ENCODE measurements at places on chromosomes 13 and 19.

GRCh38 chr19:40411958-40412499 is 1.1 kb downstream of the PRX start:
- no peak for DNase-seq

DNA sequence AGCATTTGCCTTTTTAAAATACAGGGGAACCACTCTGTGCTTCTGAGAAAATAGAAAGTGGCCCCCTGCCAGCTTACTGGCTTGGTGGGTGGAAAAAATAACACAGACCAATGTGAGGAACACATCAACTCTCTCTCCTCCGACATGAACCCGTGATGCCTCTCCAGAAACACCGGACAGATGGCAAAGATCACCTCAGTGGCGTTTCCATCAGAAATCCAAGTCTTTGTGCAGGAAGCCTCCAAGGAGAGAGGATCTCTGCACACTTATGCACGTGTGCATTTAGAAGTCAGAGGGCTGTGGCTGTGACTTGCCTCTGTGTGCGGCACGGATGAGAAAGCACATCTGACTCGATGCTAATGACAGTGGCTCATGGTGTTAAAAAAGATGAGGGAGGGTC is 112.3 kb upstream of the KLF12 start:
- DNase-seq: no peak

DNA sequence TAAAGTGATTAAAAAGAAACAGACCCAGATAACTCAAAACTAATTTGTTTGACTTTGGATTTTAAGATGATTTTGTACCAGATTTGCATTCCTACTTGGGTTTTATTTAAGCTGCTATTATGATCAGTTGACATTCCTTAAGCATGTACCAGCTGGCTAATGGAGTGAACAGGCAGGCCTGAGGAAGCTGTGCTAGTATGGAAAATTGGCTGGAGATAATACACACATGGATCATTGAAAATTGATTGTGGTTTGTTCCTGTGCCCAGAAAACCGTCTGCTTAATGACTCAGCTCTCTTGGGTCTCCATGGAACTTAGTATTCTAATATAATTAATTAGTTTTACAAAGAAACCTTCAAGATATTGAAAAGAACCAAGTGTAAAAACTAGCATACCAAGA is 22.6 kb downstream of the POLR1D start:
- DNase-seq: no peak

DNA sequence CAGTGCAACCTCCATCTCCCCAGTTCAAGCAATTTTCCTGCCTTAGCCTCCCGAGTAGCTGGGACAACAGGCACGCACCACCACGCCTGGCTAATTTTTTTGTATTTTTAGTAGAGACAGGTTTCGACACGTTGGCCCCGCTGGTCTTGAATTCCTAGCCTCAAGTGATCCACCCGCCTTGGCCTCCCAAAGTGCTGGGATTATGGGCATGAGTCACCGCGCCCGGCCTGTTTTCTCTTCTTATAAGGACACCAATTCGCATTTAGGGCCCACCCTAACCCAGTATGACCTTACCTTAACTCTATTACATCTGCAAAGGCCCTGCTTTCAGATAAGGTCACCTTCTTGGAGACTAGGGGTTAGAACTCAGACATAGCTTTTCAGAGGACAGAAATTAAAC is 35.1 kb downstream of the TMEM161A start:
- DNase-seq: no peak

DNA sequence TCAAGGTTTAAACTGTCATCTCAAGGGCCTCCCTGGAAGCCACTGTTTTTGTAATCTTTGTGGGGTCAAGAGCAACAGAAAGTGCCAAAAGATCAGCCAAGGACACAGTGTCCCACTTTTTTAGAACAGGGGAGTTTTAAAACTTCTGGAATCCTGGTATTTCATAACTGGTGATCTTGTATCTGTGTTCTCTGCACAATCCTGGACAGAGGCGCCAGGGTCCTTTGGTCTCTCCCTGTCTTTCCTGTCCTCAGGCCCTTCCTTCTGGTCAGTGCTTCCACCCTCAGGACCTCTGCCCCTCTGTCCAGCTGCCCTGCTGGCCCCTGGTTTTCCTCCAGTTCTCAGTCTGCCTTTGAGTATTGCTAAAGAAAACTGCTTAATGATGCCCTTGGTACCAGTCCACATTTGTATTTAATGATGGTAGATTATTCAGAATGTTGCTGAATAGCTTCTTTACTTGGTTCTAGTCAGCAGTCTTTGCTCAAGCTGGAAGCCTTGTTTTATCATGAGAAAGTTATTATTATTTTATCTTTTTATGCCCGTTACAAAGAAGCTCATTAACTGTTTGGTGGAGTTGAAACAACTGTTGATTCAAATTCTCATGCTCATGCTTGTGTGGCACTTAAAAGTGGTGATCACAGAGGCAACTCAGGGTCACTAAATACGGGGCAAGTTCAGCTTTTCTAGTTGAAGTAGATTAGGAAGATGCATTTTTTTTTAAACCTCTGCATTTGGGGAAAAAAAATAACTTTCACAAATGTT is 47.5 kb downstream of the WASF3 start:
- DNase-seq: no peak

GRCh38 chr13:27404680-27405079 is 19.7 kb upstream of the GTF3A start:
- DNase-seq: no peak

GRCh38 chr13:90918536-90918935 is 429.0 kb upstream of the MIR17HG start:
- no peak for DNase-seq

DNA sequence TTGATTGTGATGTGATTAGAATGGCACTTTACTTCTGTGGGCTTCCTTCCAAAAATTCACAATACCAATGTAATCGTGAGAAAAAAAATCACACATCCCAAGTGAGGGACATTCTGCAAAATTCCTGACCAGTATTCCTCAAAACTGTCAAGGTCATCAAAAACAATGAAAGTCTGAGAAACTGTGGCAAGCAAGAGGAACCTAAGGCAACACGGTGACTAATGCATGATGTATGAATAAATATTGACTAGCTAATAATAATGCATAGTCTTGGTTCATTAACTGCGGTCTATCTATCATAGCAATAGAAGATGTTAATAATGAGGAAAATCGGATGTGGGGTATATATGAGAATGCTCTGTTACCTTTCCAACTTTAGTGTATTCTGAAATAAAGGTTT is 159.0 kb downstream of the RFC3 start:
- no peak for DNase-seq

- no peak for DNase-seq
Observed at GRCh38 chr13:50085063-50085462, 69.8 kb downstream of the KCNRG start.

DNA sequence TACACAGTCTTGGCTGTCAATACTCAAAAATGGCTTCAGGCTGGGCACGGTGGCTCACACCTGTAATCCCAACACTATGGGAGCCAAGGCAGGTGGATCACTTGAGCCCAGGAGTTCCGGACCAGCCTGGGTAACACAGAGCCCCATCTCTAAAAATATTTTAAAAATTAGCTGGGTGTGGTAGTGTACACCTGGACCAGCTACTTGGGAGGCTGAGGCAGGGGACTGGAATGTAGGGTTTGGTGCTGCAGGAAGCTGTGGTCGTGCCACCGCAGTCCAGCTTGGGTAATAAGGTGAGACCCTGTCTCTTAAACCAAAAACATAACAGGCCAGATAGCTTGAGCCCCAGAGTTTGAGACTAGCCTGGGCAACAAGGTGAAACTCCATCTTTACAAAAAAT is 6.7 kb upstream of the CHERP start:
- DNase-seq: no peak

DNA sequence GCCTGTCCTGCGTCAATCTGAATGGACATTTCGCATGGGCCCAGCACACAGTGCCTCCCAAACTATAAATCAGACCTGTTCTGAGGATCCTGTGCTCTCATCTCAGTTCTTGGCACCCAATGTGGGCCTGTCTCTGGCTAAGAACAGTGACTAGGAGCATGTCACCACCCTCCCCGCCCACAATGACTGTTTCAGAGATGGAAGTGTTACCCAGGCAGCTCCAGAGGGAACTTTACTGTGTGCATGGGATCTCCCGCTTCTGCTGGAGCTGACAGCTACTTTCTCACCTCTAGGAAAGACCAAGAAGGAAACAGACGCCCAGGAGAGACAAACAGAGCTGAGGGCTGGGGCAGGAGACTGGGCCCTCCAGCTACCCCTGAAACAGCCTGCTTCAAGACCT is 45.0 kb downstream of the KCTD15 start:
- no peak for DNase-seq

DNA sequence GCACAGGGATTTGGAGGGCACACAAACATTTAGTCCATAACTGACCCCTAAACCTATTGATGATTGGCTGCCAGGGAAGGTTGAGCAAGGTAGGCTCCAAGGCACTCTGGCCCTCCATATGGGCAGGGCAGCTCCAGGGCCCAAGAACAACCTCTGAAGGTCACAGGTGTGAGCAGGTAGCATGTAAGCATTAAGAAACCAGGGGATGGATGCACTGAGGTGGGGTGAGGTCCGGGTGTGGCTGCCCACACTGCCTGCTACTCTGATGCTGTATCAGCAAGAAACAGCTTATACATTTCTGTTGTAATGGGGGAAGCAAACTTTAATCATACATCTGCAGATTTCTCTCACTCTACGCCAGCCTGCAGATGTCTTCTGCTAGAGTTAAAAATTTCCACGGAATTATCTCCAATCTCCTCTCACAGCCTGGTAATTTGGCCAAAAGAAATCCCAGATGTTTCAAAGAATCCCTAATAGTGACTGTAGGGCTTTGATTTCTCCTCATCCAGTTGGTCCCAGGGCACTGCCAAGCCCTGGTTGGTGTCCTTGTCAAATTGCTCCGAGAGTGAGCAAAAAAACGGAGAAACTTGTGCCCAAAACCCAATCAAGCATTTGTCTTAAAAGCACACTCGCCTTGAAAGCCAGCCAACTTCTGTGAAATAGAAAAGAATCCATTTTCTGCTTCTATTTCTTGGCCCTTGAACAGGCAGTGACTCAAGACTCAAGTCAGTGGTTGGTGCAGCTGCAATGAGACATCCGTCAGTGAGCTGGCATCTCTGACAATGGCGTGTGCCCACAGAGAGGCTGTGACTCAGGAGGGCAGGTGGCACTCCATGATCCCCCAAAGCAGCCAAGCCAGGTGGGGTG is 72.5 kb upstream of the MRI1 start:
- peak; percentile 4 for DNase-seq

GRCh38 chr13:106530171-106530851 is 5.2 kb downstream of the EFNB2 start:
- no peak for DNase-seq

Measured in thoracic aorta (tissue), 2 donors.